Stimulated activated CD8-positive, alpha-beta memory T cell treated with anti-CD3 and anti-CD28 coated beads, Interleukin-4, amount 100 ng/mL, for 1 hour (primary cell): ENCODE measurements at places on chromosomes 2 and 18.
A peak's percentile ranks its signal among the peaks of the same experiment; 100 is the strongest.

GRCh38 chr18:21242141-21242779 is at the start of gene GREB1L:
GREB1L (plus strand) TSS chr18:21242232; CDS start chr18:21383519, 141,287 bp downstream.
- DNase-seq, result no peak

GRCh38 chr18:53025247-53025646 is 685.2 kb downstream of the DCC start:
- DNase-seq, result no peak

DNA sequence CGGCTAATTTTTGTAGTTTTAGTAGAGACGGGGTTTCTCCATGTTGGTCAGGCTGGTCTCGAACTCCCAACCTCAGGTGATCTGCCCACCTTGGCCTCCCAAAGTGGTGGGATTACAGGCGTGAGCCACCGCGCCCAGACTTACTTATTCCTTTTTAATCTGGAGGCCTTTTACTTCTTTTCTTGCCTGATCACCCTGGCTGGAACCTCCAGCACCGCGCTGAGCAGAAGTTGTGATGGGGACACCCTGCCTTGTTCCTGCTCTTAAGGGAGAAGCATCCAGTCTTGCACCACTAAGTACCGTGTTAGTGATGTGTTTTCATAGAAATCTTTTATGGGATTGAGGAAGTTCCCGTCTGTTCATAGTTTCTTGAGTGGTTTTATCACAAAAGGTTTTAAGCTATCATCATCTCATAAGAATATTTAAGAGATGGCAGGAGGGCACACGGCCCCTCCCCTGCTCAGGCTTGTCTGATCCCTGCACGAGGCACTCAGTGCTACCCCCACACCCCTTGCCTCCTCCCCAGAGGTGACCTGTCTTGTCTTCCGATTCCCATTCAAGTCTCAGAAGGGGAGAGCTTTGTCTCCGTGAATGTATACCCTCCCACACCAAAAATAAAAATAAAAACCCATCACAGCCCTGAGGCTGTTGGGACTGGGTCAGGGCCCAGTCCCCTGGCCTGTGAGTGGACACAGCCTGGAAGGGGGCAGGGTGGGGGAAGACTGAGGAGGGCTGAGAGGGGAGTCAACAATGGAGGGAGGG is 65.3 kb upstream of the SMAD7 start:
- no peak for DNase-seq

DNA sequence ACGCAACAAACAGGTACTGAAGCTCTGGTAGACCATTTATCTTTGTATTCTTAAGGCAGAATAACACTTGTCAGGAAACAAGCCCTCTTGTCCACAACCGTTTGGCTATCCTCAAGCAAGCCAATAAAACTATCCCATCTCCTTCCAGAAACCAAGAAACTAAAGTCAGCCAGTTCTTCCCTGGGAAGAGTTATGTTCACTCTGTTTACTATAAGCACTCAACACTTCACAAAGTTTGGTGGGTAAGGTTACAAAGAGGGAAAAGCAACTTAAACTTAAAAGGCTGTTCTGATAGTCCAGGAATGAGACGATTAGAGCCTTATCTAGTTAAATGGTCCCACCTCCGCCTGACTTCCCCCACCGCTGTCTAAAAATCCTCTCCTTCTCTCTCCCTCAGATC is 25.6 kb downstream of the LRP2 start:
- DNase-seq, result no peak

DNA sequence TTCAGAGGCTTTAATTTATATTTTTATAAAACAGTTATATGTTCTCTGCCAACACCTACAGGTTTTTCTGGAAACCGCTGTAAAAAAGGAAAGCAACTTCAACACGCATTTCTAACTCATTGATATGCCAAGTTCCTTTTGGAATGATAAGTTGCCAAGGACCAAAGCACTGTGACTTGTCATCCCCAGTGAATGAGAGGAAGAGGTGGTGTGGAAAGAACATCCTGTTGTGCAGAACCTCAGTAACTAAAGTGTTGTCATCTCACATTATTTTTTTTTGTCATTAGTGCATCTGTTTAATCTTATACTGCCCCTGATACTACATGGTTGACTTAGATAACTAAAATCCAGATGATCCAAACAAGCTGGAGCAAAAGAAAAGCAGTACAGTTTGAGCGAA is 96.0 kb upstream of the NEUROD1 start:
- no peak for DNase-seq

- no peak for DNase-seq
Measured at GRCh38 chr2:71507476-71507875, 54.1 kb downstream of the DYSF start.

GRCh38 chr18:50659091-50660003 is 99.5 kb downstream of the MAPK4 start:
- DNase-seq, result no peak

DNA sequence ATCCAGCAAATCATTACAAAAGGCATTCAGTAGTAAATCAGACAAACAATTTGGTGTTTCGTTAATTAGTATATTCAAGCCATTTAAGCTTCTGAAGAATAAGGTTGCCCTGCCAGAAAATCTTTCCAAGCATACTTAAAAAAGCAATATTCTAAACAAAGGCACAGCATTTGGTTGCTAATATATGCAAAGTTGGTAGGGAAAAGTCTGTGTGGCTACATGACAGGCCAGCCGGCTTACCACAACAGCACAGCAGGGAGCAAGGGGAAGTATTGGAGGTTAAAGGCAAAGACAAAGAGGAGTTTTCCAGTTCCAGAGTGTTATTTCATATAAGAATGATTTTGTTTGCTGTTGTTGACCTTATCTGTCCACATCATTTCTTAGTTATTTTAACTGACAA is 282.3 kb downstream of the MBD5 start:
- no peak for DNase-seq

DNA sequence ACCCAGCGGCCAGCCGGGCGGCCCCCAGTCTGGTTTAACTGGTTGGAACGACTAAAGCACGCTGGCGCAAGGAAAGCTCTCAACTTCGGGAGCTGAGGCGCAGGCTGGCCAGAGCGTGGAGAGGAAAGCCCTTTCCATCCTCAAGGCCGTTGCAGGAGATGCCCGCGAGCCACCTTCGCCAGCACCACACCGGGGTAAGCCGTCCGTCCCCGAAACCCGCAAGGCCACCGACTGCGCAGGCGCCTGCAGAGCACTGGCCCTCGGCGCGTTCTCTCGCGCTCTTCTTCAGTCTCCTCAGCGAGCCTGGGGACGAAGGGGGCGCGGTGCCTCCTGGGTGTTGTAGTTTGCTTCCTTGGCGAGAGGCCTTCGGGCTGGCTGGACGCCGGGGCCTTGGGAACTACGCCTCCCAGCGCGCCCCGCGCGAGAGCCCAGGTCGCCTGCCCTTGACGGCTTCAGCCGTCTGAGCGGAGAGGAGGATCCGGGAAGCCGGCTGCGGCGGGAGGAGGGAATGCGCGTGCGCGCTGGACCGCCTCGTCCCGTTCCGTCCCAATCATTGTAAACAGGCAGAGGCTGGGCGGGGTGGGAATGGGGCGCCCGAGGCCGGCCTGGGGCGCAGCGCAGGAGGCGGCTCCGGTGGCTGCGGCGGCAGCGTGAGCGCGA is at the start of gene RALBP1:
Gene RALBP1 (plus strand): TSS at position 531 of the 660 bp plus-strand sequence. CDS start 37,533 bp downstream, outside the sequence.
- DNase-seq, result peak; percentile 96

DNA sequence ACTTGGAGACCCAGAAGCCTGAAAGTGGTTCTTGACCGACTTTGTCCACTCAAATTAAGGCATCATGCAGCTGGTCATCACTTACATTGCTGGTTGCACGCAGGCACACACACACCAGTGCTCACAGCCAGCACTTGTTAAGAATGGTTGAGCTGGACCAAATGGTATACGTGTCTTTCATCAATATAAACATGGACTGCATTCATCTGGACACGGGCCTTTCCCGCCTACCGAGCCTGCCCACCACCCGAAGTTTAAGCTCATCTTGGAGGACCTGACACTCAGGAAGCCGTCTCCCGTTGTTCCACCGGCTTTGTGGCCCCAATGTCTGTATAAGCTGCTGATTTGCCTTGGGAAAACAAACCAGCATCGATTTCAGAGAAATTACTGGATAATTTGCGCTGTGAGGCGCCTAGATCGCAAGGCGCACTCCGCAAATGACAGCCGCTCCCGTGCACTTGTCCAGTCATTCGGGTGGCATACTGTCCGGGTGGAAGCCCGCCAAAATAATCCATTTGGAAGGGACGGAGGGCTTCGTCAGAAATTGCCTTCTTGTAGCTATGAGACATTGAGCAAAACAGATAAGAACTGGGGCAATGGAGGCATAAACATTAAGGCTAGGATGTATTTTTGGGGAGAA is 40.1 kb upstream of the AKAIN1 start:
- DNase-seq, result no peak

DNA sequence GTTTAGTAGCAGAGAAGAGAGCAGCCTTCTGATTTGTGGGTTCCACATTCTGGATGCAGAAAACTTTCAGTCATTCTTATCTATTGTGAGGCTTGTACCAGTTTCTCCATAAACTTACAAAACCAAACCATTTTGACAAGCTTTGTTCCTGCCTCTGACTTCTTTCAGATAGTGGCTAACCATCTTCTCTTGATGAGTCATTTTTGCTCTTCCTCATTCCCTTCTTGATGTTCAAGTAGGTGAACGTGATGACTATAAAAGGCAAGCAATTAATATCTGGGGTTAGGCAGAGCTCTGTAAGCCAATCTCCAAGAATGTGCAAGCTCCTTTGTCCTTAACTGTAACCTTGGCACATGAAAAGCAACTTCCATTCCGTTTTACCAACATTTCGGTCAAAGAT is 2083.1 kb upstream of the PIK3C3 start:
- no peak for DNase-seq

DNA sequence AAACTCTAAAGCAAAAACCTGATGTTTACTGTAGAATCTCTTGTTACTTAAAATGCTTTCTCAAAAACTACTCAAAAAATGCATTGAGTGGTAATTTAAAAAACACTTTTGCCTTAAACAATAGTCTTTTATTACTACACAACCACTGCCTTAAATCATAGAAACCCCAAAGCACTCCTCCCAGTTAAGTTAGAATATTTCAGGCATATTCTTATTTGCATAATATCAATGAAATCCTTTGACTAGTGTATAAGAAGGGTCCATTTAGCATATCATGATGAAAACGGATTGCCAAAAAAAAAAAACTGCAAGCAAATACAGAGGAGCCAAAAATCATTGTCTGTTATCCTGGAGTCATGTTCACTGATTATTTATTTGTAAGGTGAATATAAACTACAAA is 119.2 kb downstream of the PTPRM start:
- no peak for DNase-seq

- DNase-seq, result no peak
Measured at GRCh38 chr2:143954186-143954585, 565.7 kb downstream of the ZEB2 start.

DNA sequence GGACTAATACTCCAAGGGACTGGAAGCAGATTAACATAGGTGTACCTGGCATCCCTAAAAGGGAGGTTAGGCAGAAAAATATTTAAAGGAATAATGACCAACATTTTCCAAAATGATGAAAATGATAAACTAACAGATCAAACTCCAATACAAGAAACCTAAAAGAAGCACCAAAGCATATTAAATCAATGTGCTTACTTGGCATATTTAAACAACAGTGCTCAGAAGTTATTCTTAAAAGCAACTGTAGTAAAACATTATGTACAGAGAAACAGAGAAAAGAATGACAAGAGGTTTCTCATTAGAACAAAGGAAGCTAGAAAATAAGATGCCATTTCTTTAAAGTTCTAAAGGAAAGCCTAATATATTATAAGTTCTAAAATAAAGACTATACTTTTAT is 947.3 kb upstream of the TMEFF2 start:
- no peak for DNase-seq

DNA sequence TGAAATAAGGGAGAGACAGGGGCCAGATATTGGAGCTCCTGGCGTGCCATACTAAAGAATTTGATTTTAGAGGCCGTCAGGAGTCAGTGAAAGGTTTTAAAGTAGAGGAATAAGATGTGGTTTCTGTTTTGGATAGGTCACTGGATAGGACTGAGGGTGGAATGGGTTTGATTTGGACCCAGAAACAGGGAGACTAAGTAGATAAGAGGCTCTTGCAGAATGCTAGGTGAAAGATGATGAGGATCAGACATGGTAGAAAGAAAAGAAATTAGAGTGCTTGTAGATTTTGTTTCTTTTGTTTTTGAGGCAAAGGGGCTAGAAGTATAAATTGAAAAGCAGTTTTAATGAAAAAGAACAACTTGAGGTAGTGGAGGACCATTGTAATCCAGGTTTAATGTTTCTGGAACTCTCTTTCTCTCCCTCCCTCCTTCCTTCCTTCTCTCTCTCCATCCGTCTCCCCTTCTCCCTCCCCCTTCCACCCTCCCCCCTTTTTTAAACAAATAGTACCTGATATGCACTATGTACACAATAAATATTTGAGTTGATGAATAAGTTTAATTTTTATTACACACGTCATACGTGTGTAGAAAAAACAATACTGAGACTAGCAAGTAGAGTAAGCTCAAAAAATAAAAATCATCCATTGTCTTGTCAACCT is 1.9 kb downstream of the NDUFV2 start:
- DNase-seq, result no peak

- DNase-seq, result no peak
Measured at GRCh38 chr2:233061591-233062450, 1.7 kb downstream of the INPP5D start.

GRCh38 chr2:40178971-40179370 is 272.9 kb downstream of the SLC8A1 start:
- DNase-seq, result no peak

DNA sequence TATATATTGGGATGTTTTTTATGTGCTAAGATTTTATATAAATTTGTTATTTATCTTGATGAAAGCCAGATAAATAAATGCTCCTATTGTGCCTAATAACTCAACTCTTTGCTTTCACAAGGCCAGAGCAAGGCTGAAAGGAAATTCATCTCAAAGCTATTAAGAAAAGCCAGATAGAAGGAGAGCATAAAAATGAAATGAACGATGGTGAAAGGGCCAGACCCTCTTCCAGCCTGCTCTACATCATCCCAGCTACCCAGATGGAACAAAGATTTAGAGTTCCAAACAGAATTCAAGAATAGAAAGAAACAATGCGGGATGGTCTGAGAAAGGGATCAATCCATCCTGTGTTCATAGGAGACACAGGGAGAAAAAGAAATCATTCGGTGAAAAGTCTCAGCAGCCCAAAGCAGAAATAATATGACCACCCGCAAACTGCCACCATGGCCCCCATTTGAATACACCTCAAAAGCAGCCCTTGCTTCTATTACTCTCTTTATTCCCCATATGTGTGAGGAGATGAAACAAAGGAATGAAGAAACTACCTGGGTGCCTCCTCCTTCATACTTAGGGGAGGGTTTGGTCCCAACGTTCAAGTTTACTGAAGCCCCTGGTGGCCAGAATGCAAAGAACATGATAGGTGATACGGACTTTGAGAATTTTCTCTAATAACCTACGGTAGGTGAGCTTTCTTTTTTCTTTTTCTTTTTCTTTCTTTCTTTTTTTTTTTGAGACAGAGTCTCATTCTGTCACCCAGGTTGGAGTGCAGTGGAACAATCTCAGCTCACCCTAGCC is 110.1 kb upstream of the FBXO11 start:
- DNase-seq, result no peak

- DNase-seq, result no peak
Measured at GRCh38 chr2:100376836-100377235, 40.6 kb downstream of the CHST10 start.

GRCh38 chr18:31101183-31102024 is 817 bp downstream of the DSC2 start:
- no peak for DNase-seq
